ENCODE measurements at places on chromosomes 16 and 17. TPM values are rescaled to one million over a fixed set of nuclear protein-coding genes. Genes with fewer than 3 reads are reported as not detected.
A peak's percentile ranks its signal among the peaks of the same experiment; 100 is the strongest.

MYH13 gene
- not detected for polyA plus RNA-seq

GRCh38 chr16:4487955-4488498 lies 11.8 kb downstream of the HMOX2 start:
- DNase-seq = no peak
- H3K4me1 ChIP-seq = peaks cover 35% of the 10 kb centered on the region
- H3K27ac ChIP-seq = peak overlapping the region; percentile 72

DNA sequence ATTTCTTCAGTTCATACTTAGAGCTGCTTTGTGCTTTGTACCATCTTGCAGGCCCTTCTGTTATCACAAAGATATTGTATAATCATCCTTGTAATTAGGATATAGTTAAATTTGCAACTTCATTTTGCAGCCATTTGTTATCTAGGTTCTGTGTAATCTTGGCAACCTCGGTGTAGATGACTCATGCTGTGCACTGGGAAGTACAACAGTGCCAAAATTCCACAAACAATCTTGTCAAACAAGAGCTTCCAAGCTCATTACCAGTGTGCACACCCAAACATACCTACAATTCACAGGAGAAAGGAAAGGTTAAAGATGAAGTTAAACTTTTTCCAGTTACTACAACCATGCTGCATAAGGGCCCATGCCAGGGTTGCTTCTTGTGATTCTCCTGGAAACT lies 1231.8 kb downstream of the CDH11 start:
- no peaks in the 10 kb centered on the region for H3K36me3 ChIP-seq
- DNase-seq = peak; percentile 26
- no peaks in the 10 kb centered on the region for H3K27me3 ChIP-seq
- no peaks in the 10 kb centered on the region for H3K4me1 ChIP-seq
- H3K4me3 ChIP-seq = no peak overlapping the region

DNA sequence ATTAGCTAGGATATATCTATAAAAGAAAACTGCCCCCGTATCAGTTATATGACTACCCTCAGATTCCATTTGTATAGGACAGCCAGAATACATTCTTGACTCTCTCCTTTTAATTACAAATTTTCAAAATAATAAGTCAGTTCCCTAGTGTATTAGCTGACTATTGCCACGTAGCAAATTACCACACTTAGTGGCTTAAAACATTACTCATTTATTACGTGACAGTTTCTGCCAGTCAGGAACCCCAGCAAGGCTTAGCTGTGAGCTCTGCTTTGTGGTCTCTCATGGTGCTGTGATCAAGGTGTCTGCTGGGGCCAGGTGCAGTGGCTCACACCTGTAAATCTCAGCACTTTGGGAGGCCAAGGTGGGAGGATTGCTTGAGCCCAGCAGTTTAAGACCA lies 13.9 kb upstream of the SCNN1B start:
- no peaks in the 10 kb centered on the region for H3K27me3 ChIP-seq
- H3K36me3 ChIP-seq = no peaks in the 10 kb centered on the region
- H3K4me3 ChIP-seq = no peak overlapping the region
- DNase-seq = no peak
- no peak overlapping the region for H3K27ac ChIP-seq
- H3K4me1 ChIP-seq = no peaks in the 10 kb centered on the region

CCL8 gene
- 1.3 TPM for polyA plus RNA-seq

DNA sequence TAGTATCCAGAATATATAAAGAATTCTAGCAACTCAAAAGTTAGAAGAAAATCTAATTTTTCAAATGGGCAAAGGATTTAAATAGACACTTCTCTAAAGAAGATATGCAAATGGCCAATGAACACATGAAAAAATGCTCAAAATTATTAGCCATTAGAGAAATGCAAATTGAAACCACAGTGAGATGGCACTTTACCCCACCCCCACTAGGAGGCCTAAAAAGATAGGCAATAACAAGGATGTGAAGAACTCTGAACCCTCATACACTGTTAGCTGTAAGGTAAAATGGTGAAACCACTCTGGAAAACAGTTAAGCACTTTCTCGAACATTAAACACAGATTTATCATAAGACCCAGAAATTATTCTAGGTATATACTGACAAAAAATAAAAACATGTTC lies 71.4 kb upstream of the IRX6 start:
- no peak overlapping the region for H3K4me3 ChIP-seq
- no peak overlapping the region for H3K27ac ChIP-seq
- no peaks in the 10 kb centered on the region for H3K27me3 ChIP-seq
- DNase-seq = no peak

GRCh38 chr17:80408872-80409271 lies 6.1 kb upstream of the ENDOV start:
- H3K36me3 ChIP-seq = no peaks in the 10 kb centered on the region
- peak; percentile 86 for DNase-seq
- H3K4me3 ChIP-seq = no peak overlapping the region
- H3K27me3 ChIP-seq = no peaks in the 10 kb centered on the region

OSGIN1 gene
- 16.9 TPM for polyA plus RNA-seq

- H3K27ac ChIP-seq = no peak overlapping the region
- H3K4me1 ChIP-seq = no peaks in the 10 kb centered on the region
- no peak for DNase-seq
- no peaks in the 10 kb centered on the region for H3K36me3 ChIP-seq
- H3K27me3 ChIP-seq = no peaks in the 10 kb centered on the region
Observed at GRCh38 chr17:63041722-63042121, 75.7 kb downstream of the TANC2 start.

- H3K36me3 ChIP-seq = no peaks in the 10 kb centered on the region
- H3K4me1 ChIP-seq = no peaks in the 10 kb centered on the region
- no peak overlapping the region for H3K27ac ChIP-seq
- no peak for DNase-seq
- H3K27me3 ChIP-seq = no peaks in the 10 kb centered on the region
Observed at GRCh38 chr17:4006745-4007211, 42.5 kb upstream of the ATP2A3 start.

TP53TG3C gene
- not detected for polyA plus RNA-seq

DNA sequence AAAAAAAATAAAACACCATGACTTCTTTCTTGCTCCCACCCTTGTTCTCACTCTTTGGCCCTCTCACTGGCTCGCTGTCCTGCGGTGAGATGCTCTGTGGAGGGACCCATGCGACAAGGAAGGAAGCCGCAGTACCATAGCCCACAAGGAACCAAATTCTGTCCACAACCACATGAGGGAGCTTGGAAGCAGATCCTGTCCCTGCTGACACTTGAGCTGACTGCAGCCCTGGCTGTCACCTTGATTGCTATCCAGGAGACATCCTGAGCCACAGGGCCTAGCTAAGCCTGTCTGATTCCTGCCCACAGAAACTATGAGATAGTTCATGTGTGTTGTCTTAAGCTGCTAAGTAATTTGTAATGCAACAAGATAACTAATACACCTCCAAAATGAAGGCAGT lies 4.8 kb upstream of the MT2A start:
- H3K27ac ChIP-seq = peak overlapping the region; percentile 24
- DNase-seq = peak; percentile 80
- peaks cover 26% of the 10 kb centered on the region for H3K4me1 ChIP-seq
- no peaks in the 10 kb centered on the region for H3K27me3 ChIP-seq
- no peaks in the 10 kb centered on the region for H3K36me3 ChIP-seq

DNA sequence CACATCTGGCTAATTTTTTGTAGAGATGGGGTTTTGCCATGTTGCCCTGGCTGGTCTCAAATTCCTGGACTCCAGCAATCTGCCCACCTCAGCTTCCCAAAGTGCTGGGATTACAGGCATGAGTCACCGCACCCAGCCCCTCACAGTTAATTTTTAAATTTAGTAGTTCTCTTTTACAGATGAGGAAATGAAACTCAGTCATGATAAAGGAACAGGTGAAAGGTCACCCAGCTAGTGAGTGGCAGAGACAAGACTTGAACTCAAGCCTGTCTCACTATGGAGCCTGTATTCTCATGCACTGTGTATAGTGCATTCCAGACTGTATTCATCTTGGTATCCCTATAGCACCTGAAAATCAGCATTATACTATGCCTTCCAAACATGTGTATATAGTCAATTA lies 77.1 kb upstream of the WSB1 start:
- no peaks in the 10 kb centered on the region for H3K36me3 ChIP-seq
- H3K27me3 ChIP-seq = no peaks in the 10 kb centered on the region
- no peaks in the 10 kb centered on the region for H3K4me1 ChIP-seq
- H3K27ac ChIP-seq = no peak overlapping the region
- DNase-seq = no peak

- H3K4me3 ChIP-seq = no peak overlapping the region
- no peaks in the 10 kb centered on the region for H3K36me3 ChIP-seq
- DNase-seq = no peak
- H3K27me3 ChIP-seq = peaks cover 4% of the 10 kb centered on the region
- H3K27ac ChIP-seq = no peak overlapping the region
Observed at GRCh38 chr16:86261379-86261778, 248.9 kb upstream of the FOXF1 start.

ASPA gene
- polyA plus RNA-seq = 5.5 TPM

DNA sequence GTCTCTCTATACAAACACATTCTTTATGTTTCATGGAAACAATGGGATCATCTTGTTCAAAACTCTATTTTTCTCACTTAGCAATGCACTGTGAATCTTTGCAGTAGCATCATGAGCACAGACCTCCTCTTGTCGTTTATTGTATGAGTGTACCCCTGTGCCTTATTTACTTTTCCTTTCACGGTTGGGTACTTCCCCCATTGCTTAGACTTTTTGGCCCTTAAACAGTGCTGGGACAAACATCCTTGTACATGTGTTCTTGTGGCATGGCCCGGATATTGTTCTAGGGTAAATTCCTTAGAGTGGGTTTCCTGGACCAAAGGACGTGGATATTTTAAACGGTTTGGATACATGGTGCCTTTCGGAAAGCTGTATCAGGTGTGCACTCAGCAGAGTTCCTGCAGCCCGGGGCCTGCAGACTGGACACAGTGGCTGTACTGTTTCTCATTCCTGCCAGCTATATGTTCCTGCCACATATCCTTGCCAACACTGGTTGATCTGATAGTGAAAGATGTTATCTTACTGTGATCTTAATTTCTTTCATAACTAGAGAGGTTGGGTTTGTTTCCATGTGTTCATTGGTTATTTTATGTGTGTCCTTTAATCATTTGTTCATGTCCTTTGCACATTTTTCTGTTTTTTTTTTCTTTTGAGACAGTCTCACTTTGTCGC lies 111.1 kb downstream of the OR1D5 start:
- H3K4me3 ChIP-seq = no peak overlapping the region
- no peak for DNase-seq
- H3K4me1 ChIP-seq = no peaks in the 10 kb centered on the region
- no peaks in the 10 kb centered on the region for H3K36me3 ChIP-seq

GRCh38 chr17:66945147-66945835 lies 19.2 kb upstream of the CACNG4 start:
- no peak for DNase-seq
- H3K4me1 ChIP-seq = peaks cover 9% of the 10 kb centered on the region
- peaks cover 7% of the 10 kb centered on the region for H3K27me3 ChIP-seq
- H3K36me3 ChIP-seq = no peaks in the 10 kb centered on the region
- no peak overlapping the region for H3K27ac ChIP-seq
- H3K4me3 ChIP-seq = no peak overlapping the region

GRCh38 chr16:85689285-85689949 lies 663 bp upstream of the GINS2 start:
- no peak overlapping the region for H3K27ac ChIP-seq
- no peaks in the 10 kb centered on the region for H3K27me3 ChIP-seq
- peaks cover 12% of the 10 kb centered on the region for H3K4me1 ChIP-seq
- H3K36me3 ChIP-seq = no peaks in the 10 kb centered on the region
- no peak for DNase-seq

CLEC10A gene
- 4.2 TPM for polyA plus RNA-seq

DNA sequence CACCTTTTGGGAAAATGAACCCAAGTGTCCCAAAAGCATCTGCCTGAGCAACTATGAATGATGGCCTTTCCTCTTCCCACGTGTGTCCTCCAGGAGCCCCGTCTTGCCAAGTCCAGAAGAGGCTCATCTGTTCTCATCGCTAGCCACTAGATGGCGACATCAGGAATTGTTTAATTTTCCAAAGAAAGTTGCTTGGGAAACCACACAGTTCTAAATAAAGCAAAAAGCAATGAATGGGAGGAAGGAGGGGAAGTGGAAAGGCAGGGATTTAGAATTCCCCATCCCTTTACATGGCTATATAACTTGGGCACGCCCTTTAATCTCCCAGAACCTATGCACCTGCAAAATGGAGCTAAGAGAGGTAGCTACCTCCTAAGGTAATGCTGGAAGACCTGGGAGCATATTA lies 9.0 kb upstream of the CDH5 start:
- H3K4me3 ChIP-seq = no peak overlapping the region
- no peaks in the 10 kb centered on the region for H3K4me1 ChIP-seq
- no peaks in the 10 kb centered on the region for H3K36me3 ChIP-seq
- peaks cover 3% of the 10 kb centered on the region for H3K27me3 ChIP-seq
- peak; percentile 73 for DNase-seq

DNA sequence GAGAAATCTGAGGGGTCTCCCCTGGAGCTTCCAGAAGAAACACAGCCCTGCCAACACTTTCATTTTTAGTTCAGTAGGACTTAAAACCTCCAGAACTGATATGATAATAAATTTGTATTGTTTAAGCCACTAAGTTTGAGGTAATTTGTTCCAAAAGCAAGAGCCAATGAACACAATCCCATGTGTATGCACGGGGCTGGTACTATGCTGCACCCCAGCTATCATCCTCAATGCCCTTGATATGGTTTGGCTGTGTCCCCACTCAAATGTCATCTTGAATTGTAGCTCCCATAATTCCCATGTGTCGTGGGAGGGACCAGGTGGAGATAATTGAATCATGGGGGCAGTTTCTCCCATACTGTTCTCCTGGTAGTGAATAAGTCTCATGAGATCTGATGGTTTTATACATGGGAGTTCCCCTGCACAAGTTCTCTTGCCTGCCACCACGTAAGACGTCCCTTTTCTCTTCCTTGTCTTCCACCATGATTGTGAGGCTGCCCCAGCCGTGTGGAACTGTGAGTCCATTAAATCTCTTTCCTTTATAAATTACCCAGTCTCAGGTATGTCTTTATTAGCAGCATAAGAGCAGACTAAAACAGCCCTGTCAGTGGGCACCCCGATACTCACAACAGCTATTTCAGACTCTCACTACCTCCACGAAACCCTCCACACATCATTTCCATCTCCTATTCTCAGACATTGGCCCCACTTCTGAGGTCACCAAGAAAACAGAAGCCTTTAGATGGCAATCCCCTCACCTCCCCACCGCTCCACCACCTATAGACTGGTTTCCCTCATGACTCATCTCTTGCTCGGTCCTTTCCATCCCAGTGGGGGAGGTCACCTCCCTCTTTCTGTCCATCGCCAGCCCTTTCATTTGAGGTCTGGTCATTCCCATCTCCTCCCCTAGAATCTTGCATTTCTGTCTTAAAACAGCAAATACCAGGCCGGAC lies 8.9 kb upstream of the CACNG1 start:
- no peaks in the 10 kb centered on the region for H3K27me3 ChIP-seq
- DNase-seq = no peak
- no peaks in the 10 kb centered on the region for H3K4me1 ChIP-seq
- H3K27ac ChIP-seq = no peak overlapping the region
- H3K4me3 ChIP-seq = no peak overlapping the region

ZNF423 gene
- polyA plus RNA-seq = 1.7 TPM

GRCh38 chr17:79028496-79029326 lies 4.7 kb downstream of the C1QTNF1 start:
- no peak for DNase-seq
- H3K27me3 ChIP-seq = no peaks in the 10 kb centered on the region
- peak overlapping the region; percentile 72 for H3K4me3 ChIP-seq
- peaks cover 45% of the 10 kb centered on the region for H3K4me1 ChIP-seq

GRCh38 chr17:1676401-1676800 lies 8.3 kb downstream of the PRPF8 start:
- DNase-seq = no peak
- H3K4me3 ChIP-seq = no peak overlapping the region
- H3K4me1 ChIP-seq = no peaks in the 10 kb centered on the region
- H3K27ac ChIP-seq = peak overlapping the region; percentile 28
